ENCODE measurements at places on chromosomes 1 and 21. TPM values are rescaled to one million over a fixed set of nuclear protein-coding genes. Genes with fewer than 3 reads are reported as not detected.

- DNase-seq, result no peak
Measured at GRCh38 chr1:243179720-243180119, 75.4 kb downstream of the CEP170 start.

DNA sequence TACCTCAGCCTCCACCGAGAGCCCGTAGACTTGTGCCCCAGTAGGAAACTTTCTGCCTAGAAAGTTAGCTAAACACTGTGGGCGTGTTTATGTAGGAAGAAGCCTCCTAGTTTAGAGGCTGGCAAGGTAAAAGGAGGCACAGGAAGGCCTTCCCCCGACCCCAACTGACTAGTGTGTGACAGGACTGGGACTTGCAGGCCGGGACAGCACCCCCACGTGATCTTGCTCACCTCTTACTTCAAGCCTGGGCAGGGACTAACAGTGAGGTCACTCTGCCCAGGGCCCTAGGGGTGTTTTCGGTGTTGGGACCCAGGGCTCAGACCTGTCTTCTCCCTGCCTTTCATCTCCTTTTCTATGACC is 392 bp upstream of the TAGLN2 start:
- DNase-seq, result no peak

GRCh38 chr21:35528116-35529042 is 479.3 kb upstream of the RUNX1 start:
- peak; percentile 20 for DNase-seq

DNA sequence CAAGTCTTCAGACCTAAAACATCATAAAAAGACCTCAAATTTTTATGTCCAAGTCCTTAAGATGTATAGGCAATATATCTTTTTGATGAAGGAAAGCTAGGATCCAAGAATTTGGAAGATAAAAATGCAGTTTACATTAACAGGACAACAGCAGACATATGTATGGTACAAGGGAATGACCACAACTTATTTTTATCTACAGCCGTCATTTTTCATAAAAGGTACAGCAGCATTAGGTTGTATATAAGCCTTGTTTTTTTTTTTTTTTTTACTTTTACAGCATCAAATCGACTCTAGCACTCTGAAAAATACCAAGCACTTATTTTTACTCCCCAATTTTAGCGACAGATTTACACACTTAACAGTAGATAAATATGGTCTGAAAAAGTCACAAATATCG is 1.3 kb downstream of the SRSF10 start:
- DNase-seq, result no peak

- peak; percentile 28 for DNase-seq
Measured at GRCh38 chr1:83857103-83857502, 141.8 kb downstream of the TTLL7 start.

- DNase-seq, result no peak
Measured at GRCh38 chr1:94110021-94110761, 10.8 kb downstream of the ABCA4 start.

DNA sequence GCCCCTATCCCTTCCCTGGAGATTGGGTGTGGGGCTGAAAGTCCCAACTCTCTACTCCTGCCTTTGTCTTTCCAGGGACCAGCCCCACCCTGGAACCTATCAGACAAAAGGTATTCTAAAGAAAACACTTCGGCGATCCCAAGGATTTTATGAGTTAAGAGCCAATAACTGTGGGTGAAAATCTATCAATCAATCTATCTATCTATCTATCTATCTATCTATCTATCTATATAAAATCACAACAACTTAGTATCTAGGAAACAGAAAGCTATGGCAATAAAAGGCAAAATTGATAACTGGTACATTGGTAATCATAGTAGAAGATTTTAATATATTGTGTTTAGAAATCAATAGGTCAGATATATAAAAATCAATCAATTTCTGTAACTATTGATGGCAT is 22.9 kb downstream of the TRIM11 start:
- no peak for DNase-seq

- DNase-seq, result no peak
Measured at GRCh38 chr21:33449616-33450015, 30.2 kb downstream of the TMEM50B start.

DNA sequence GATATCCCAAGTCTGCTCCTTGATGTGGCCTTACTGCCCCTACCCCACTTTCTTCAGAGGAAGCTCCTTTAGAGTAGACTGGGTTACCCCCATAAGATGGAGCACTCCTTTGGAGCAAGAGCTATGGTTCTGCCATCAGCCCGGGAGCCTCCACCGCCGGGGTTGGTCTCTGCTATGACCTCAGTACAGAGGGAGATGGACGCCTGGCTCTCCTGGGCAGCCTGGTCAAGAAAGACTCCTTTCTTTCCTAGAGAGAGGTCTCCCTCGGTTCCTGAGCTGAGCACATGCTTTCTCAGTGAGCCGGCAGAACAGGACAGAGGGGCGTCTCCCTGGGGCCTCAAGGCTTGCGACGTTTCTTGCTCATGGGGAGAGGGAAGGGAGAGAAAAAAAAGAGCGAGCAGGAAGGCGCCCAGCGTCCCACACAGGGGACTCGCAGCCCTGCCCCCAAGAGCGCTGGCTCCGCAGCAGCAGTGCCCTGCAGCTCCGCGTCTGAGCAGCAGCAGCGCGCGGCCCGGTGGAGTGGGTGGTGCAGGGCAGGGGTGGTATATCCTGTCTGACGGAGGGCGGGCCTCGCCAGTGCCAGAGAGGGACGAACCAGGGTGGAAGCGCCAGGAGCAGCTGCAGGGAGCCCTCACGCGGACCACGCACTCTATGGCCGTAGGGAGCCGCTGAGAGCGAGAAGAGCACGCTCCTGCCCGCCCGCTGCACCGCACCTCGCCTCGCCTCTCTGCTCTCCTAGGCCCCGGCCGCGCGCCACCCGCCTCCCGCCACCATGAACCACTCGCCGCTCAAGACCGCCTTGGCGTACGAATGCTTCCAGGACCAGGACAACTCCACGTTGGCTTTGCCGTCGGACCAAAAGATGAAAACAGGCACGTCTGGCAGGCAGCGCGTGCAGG is at the start of gene PKP1:
Gene PKP1 (plus strand): TSS at position 576 of the 899 bp plus-strand sequence. CDS start 197 bp downstream, at position 773.
- DNase-seq, result peak; percentile 10

GRCh38 chr1:231161667-231162296 is at the start of gene TRIM67:
TRIM67 (plus strand) TSS chr1:231162058; CDS start chr1:231162970, 912 bp downstream.
- DNase-seq, result no peak

- no peak for DNase-seq
Measured at GRCh38 chr1:14674030-14674429, 75.5 kb downstream of the KAZN start.

DNA sequence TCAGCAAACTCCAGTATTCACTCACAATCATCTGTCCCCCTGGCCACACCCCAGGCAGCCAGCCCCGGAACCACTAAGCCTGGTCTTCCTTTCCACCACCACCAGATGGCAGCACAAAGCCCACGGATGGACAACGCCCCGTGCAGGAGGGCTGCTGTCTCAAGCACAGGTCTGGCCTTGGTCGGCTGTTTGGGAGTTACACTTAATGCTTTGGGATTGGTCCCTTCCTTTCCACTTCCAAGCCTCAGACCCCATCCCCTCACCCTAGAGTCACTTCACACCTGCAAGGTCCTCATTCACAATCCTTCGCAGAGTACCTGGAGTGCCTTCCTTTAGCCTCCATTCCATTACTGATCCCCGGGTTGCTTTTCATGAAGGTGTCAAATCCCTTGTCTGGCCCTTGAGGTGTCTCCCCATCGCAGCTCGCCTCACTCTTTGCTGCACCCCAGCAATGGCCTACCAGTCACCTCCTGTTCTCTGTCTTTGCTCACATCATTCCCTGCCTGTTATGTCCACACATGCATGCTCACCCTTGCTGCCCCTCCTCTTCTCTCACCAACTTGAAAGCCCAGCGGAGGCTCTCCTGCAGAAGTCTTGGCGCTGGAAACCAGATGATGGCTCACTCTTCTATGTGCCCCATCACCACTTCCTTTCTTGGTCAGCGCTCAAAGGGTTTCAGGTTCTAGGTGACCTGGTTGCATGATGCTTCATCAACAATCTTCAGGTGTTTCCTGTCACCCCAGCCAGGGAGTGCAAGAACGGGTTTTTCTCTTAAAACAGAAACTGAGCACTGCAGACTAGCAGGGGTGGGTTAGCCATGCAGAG is 24.9 kb upstream of the KCNA2 start:
- DNase-seq, result peak; percentile 46

- no peak for DNase-seq
Measured at GRCh38 chr1:28933918-28934317, 19.5 kb downstream of the EPB41 start.

DNA sequence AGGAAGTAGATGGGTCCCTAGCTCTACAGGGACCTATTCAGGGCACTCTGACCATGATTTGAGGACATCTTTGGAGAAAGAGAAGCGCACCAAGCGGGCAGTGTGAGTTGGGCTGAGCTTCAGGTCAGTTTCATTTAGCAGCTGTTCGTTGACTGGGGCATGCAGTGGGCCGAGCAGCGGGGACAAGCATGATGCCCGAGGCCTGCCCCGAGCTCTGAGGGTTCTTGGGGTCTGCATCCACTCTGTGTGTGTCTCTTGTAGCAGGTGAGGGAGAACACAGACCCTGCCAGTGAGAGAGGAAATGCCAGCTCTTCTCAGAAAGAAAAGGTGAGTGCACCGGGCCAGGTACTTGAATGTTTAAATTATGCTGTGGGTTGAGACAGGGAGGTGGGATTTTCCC is 5.4 kb downstream of the THAP3 start:
- DNase-seq, result no peak

DNA sequence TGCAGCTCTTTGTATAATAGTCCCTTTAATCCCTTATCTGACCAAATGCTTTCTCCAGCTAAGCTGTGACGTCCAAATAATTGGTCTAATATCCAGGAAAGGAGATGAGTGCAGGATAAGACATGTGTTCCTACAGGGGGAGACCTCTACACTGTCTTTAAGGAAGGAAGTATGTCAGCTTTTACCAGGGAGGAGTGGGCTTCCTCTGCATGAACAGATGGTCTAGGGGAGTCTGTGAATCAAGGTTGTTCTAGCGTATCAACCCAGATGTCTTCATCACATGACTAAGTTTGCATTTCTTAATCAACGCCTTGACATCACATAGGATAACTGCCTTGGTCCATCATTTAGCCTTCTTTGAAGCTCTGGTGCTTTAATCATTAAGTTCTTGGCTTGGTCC is 528.2 kb downstream of the MRPL39 start:
- DNase-seq, result no peak

DNA sequence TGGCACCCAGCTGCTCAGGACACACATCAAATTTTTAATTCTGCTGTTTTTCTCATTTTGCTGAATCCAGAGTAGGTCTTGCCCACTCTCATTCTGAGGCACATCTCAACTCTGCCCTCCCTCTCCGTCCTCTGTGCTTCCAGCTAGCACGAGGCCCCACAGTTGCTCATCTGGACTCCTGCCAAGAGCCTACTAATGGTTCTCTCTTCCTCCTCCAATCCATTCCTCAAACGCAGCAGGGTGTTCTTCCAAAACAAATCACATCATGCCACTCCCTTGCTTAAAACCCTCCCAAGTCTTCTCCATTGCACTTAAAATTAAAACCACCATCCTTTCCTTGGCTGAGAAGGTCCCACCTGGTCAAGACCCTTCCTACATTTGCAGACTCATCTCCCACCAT is 49.8 kb upstream of the SCAF4 start:
- peak; percentile 53 for DNase-seq

DNA sequence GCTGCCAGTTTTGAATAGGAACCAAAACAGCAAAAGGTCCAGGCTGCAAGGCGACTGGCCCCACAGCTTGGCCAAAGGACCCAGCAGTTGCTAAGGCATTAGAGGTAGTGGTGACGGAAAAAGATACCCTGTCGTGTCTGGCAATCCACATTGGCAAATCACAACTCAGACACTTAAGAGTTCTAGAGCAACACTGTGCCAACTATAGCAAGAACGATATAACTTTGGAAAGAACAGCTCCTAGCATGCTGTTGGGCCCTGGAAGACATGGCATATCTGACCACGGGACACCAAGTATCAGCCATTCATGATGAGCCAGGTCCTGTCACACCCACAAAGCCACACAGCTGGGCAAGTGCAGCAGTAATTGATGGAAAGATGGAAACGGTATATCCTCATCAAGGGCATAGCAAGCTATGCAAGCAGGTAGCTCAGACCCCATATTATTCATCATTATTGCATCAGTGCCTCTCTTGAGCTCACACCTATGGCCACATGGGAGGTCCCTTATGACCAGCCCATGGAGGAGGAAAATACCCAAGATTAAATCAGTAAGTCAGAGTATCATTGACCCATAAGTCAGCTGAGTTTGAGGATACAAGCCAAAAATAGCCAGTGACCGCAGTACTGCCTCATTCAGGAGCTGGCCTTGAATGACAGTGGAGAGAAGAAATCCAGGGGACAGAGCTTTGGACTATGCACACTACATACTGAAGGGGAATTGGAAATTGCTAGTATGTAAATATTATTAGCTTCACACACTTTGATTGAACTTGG is 221.2 kb downstream of the SETD4 start:
- DNase-seq, result no peak

DNA sequence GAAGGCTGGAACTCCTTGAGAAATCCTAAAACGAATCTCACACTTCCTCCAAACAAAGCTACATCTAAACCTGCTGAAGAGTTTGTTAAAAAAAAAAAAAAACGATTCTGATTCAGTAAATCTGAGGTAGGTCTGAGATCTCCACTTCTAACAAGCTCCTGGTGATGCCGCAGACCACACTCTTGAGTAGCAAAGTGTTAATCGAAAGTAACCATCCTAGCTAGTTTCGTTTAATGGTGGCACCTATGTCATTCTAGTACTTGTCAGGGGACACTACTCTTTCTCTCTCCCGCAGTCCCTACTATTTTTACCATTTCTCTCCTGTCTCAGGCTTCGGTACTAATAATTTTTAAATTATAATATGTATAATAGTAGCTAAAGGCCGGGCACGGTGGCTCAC is 2.1 kb downstream of the CLCC1 start:
- DNase-seq, result no peak

- peak; percentile 62 for DNase-seq
Measured at GRCh38 chr1:33517596-33518250, 45.3 kb downstream of the ZSCAN20 start.

DNA sequence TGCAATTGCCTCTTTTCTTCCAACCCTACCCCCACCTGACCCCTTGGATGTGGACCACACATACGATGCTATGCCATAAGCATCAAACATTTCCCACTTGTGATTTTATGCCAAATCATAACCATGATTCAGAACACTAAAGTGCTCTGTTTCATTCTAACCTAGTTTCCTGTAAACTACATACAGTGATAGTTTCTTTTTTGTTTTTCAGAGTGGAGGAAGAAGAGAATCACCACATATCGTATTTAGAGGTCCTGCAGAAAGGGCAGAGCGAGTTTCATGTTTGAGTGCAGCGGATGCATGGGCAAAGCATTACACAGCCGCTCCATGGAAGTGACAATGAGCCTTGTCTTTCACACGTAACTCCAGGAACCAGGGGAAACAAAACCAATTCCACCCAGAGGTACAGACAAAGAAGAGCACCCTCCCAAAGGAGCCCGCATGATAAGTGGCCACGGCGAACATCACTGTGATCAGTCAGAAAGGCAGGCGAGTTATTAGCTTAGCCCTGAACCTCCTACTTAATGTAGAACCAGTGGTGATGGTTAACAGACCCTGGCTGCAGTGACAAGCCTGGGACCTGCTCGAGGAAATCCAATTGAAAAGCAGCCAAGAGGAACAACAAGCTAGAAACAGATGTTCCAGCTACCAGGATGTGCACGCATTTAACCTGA is 64.0 kb upstream of the ZNF281 start:
- no peak for DNase-seq

Gene MYBPH
- total RNA-seq, result not detected

Gene CSF3R
- not detected for total RNA-seq

Gene LCE1D
- total RNA-seq, result not detected

Gene CELA3B
- total RNA-seq, result not detected

Gene AGMAT
- 0.28 TPM for total RNA-seq

Gene TNFRSF8
- under 0.01 TPM for total RNA-seq

Gene S100A2
- total RNA-seq, result 3.6 TPM

Gene CFHR2
- not detected for total RNA-seq

Gene DENND2C
- total RNA-seq, result 3.1 TPM

Gene NECTIN4
- 0.18 TPM for total RNA-seq

Gene TCP10L
- total RNA-seq, result not detected

Gene COL11A1
- 10.0 TPM for total RNA-seq

Data from IMR-90 (cell line).